ENCODE measurements at places on chromosomes 12 and 14.

GRCh38 chr12:49888461-49889151 is 15.1 kb downstream of the FAIM2 start:
- no peak for DNase-seq

DNA sequence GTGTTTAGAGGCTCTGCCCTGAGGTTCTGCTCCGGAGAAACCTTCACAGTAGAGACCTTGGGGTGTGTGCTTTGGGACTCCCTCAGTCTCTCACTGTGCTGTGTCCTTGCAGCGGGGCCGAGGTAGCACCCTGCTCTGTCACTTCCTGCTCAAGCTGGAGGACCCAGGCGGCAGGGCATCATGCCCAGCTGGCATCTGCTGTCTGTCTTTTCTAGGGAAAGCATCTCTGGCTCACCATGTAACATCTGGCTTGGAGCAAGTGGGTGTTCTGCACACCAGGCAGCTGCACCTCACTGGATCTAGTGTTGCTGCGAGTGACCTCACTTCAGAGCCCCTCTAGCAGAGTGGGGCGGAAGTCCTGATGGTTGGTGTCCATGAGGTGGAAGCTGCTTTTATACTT is 124.5 kb downstream of the ESRRB start:
- no peak for DNase-seq

GRCh38 chr12:3255057-3255456 is 177.9 kb downstream of the TSPAN9 start:
- DNase-seq, result no peak

GRCh38 chr12:12518919-12519318 is 43.7 kb downstream of the DUSP16 start:
- no peak for DNase-seq

DNA sequence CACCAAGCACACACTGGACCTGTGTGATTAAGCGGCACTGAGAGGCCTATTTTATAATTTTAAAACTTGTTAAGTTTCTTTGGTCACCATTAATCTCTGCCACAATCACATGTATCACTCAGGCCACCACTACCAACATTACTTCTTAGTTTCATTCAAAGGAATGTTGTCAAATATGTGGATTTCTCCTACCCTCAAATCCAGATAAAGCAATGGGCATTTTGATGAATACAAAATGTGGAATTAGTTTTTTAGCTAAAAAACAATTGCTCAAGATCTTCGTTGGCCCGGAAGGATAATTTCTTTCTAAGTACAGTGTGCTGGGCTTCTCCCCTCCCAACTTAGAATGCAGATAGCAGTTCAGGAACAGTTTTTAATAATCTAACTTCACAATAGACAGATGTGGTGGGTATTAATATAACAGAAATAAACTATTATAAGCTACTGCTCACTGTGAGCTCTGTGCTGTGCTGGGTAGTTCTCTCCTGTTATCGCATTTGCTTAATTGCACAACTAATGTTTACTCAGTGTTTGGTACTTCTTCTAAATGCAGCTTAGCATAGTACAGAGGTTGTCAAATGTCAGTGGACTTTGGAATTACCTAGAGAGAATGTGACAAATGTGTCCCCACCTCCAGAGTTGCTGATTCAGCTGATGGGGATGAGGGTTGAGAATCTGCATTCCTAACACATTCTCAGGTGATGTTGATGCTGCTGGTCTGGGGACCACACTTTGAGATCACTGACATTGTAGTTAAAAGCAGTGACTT is 266.7 kb upstream of the AMIGO2 start:
- no peak for DNase-seq

- DNase-seq, result no peak
These were observed 237.2 kb downstream of the SLC15A4 start for GRCh38 chr12:128586451-128587029.

DNA sequence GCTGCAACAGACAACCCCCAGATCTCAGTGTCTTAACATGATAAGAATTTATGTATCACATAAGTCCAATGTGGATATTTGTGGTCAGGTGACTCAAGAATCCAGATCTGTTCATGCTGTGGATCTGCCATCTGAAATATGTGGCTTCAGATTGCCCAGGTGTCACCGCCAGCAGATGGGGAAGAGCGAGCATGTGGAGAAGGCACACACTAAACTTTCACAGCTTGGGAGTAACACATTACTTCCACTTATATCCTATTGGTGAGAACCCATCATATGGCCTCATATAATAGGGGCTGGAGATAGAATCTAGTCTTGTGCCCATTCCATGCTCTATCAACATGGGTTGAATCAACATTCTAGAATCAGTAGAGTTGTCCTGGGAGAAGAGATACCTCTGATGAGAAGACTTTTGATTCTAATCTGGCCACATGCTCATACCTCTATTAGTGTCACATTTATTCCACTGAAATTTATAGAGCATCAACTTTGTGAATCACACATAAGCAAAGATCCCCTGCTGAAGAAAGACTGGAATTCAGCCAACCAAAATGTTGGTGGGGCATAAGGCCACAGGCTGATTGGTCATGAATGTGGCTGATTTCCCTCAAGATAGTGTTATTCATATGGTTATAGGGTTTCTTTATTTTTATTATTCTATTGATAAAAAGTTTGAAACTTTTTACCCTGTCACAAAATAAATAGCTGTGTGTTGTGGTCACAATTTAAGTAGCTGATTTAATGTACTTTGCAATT is 6.0 kb upstream of the CALCOCO1 start:
- no peak for DNase-seq

DNA sequence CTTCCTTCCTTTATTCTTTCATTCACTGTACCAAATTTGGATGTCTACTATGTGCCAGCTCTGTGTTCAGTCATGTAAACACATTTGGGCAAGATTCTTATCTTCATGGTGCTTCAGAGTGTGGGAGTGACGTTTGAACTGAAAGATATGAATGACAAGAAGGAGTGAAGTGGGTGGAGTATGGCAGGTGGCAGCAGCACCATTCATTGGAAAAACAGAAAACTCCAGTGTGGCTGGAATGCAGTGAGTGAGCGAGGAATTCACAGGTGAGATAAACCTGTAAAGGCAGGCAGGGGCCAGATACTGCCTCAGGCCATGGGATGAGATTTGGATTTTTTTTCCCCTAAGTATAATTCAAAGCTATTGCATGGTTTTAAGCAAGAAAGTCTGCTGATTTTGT is 140.7 kb upstream of the CCDC198 start:
- DNase-seq, result no peak

- no peak for DNase-seq
These were observed 23.6 kb upstream of the BLTP3B start for GRCh38 chr12:100166232-100166631.

DNA sequence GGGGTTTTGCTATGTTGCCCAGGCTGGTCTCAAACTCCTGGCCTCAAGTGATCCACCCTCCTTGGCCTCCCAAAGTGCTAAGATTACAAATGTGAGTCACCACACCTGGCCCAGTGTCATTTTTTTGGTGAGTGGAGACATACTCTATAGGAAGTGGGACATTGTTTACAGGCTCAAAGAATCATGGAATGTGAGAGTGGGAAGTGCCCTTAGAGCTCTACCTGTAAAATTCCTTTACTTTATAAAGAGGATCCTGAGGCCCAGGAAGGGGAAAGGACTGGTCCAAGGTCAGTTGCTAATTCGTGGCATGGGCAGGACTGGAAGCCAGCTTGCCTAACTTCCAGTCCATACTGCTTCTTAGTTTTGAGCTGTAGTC is 8.7 kb upstream of the ADCK1 start:
- no peak for DNase-seq

- no peak for DNase-seq
These were observed 145.9 kb upstream of the SLCO1C1 start for GRCh38 chr12:20549108-20549719.

GRCh38 chr14:100341301-100342031 is 18.3 kb downstream of the SLC25A47 start:
- DNase-seq, result peak; percentile 28

- DNase-seq, result no peak
These were observed 189.3 kb downstream of the DACT1 start for GRCh38 chr14:58826845-58827686.

- DNase-seq, result no peak
These were observed 7.5 kb upstream of the G2E3 start for GRCh38 chr14:30551460-30551859.

DNA sequence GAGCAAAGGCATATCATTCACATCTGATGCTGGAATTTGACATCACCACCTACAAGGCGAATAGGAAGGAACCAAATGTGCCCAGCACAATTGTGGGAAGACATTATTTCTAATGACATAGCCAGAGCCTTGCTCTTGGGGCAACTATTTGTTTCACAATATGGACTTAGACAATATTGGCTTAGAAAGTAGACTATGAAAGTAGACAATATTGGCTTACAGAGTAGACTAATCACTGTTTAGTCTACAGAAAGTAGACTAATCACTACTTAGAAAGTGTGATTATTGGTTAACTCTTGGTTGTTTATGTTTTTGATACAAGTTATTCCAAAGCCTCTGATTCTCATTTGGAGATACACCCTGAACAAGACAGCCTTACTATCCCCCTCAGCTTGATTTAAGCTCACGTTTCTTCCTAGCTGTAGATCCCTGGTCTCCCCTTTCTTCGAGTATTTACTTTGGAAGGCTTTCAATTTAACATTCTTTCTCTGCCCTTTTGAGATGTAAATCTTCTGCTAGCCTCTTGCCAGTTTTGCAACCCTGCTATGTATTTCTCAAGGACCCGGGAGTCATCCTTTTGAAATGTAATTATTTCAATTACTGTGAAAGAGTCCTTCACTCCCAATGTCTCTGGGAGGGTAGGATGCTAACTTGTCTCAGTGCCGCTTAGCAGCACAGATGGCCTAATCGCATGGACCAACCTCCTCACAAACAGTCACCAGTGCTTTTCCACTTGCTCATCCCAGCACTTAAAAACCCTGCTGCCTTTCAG is 843.2 kb downstream of the GALC start:
- DNase-seq, result no peak

DNA sequence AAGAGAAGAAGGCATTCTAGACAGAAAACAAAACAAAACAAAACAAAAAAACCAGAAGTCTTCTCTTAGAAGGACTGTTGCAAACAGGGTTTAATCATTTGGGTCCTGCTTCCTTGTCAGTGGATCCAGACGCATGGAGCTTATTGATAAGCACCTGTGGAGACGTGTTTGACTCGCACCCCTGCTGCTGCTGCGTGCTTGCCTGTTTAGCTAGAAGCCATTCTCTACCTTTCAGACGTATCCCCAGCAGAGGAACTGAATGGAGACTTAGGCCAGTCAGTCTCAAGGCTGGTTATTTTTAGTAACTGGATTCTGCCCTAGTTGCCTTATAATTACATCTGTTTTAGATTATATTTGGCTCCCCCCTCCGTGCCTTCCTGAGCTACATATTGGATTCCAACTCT is 186.1 kb upstream of the EEA1 start:
- DNase-seq, result no peak

All from activated CD8-positive, alpha-beta T cell treated with anti-CD3 and anti-CD28 coated beads for 36 hours (primary cell).